Stimulated activated CD4-positive, alpha-beta T cell treated with anti-CD3 and anti-CD28 coated beads, Interleukin-1b, Interleukin-23, amount 100 ng/mL, for 1 hour (primary cell): ENCODE measurements at places on chromosomes 4 and X.

DNA sequence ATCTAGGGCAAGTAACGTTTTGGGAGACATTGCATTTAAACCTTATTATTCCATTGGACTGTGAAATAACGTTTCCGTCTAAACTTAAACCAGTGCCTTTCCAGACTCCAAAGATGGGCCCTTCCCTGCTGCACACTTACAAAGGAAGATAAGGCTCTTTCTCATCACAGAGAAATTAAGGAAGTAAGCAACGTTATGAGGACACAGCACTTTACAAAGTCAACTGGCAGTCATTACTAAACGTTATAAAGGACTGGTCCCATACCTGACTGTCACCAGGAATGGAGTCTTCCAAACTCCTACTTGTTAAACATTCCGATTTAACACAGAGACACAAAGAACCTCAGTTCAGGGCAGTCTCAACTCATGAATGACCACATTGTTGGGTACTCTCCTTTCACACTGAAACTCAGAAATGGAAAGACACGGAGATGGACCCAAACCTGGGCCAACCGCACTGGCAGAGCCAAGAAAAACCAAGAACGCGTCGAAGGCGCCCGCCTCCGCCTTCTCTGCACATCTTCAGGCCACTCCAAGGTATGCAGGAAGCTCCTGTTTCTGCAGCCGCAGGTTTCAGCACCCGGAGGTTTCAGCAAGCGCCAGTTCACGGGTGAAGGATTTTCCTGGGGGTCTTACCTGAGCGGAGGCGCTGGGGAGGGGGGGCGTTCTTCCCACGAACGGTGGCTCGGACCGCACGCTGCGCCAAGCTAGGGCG lies 670 bp downstream of the PAPSS1 start:
- DNase-seq: no peak

- DNase-seq: no peak
Measured at GRCh38 chr4:56668267-56668666, 12.8 kb downstream of the HOPX start.

DNA sequence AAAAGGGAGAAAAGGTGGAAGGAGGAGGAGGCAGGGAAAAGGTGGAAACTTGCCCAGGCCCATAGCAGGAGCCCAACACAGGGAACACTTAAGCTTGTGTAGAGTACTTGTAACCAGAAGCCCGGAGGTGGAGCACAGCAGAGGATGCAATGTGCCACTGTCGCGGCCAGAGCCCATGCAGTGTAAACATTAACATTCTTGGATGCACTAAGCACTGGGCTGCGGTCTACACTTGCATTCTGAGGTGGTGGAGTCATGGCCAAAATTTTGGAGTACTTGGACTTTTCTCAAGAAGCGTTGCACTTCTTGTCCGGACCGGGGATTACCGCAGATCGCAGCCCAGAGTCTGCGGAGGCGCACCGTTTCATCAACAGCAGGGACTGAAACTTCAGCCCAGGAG lies 4.5 kb upstream of the RHOXF1 start:
- no peak for DNase-seq

DNA sequence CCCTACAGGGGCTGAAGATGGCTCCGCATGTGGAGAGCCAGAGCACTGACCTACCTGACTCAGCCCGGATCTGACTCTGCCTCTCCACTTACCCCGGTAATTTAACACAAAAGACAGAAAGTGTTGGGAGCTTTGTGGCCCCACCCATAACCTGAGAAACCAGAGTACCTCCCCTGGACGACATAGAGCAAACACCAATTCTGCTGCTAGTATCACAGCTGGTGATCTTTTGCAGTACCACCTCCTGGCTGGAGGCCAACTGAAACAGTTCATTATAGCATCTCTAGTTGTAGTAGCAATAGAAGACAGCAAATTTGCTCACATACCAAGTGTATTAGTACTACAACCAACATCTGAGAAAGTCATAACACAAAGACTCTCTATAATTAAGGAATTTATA lies 443.9 kb downstream of the KLHL4 start:
- no peak for DNase-seq
